ENCODE measurements at places on chromosomes 7 and 10.

DNA sequence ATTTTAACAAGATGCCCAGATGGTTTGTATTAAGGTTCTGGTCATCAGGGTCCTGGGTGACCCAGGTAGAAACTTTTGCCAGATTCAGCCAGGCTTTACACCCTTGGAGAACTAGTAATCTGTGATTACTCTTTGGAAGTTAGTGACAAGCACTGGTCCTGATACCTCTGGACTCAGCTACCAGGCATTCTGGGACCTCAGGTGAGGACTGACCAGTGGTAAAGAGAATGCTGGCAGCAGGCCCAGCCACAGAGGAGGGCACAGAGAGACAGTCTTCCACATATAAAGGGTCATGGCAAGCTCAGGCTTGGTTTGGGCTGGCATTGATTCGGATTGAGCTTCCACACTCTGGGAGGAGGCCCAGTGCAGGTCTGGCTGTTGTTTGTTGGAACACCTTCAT is 112.0 kb upstream of the CHST15 start:
- no peak for DNase-seq

GRCh38 chr7:32216759-32217158 is 146.6 kb upstream of the PDE1C start:
- DNase-seq, result no peak

- no peak for DNase-seq
These were observed 15.2 kb upstream of the COMTD1 start for GRCh38 chr10:75250934-75251333.

GRCh38 chr10:10911471-10911921 is 106.2 kb upstream of the CELF2 start:
- no peak for DNase-seq

DNA sequence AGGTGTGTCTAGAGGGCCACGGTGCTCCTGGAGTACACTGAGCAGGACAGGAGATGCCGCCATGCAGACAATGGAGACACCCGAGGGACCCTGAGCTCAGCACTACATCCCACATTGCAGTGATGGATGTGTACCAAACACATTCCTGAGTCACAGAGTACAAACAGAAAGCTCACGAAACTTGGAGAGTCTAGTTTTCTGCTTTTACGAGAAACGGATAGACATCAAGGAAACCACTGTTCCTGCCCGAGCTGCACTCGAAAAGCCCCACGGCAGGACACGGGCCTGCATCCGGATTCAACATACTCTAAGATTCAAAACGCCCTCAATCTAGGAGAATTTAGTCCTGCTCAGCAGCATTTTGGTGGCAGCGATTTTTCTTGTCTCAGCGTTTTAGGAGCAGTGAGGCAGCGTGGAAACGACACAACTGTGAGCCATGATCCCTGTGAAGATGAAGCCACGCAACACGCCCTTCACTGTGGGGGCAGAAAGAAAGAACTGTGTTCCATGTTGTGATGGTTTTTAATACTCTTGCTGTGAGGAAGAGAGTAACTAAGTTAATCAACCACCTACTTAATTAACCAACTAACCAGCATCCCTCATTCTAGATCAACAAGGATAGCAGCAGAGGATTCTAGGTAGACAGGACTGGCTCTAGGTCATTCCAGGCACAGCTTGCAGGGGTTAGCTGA is 3.2 kb downstream of the TNS3 start:
- no peak for DNase-seq

Data from HEK293T (cell line).